ENCODE measurements at places on chromosomes 11 and 22.
A peak's percentile ranks its signal among the peaks of the same experiment; 100 is the strongest.

GRCh38 chr22:19195796-19196731, 17.5 kb upstream of the SLC25A1 start:
- no peak for DNase-seq
- H3K27me3 ChIP-seq = no peaks in the 10 kb centered on the region
- H3K4me1 ChIP-seq = no peaks in the 10 kb centered on the region
- no peak overlapping the region for H3K27ac ChIP-seq
- H3K36me3 ChIP-seq = peaks cover 27% of the 10 kb centered on the region

- peaks cover 19% of the 10 kb centered on the region for H3K27me3 ChIP-seq
- no peaks in the 10 kb centered on the region for H3K36me3 ChIP-seq
- peak overlapping the region; percentile 71 for H3K4me3 ChIP-seq
- peak; percentile 84 for DNase-seq
These were observed 7.5 kb downstream of the GP1BB start for GRCh38 chr22:19730655-19731360.

- H3K27ac ChIP-seq = no peak overlapping the region
- H3K4me3 ChIP-seq = no peak overlapping the region
- no peak for DNase-seq
- no peaks in the 10 kb centered on the region for H3K4me1 ChIP-seq
- H3K27me3 ChIP-seq = no peaks in the 10 kb centered on the region
- H3K36me3 ChIP-seq = no peaks in the 10 kb centered on the region
These were observed 332.0 kb downstream of the TENM4 start for GRCh38 chr11:79108851-79109250.

DNA sequence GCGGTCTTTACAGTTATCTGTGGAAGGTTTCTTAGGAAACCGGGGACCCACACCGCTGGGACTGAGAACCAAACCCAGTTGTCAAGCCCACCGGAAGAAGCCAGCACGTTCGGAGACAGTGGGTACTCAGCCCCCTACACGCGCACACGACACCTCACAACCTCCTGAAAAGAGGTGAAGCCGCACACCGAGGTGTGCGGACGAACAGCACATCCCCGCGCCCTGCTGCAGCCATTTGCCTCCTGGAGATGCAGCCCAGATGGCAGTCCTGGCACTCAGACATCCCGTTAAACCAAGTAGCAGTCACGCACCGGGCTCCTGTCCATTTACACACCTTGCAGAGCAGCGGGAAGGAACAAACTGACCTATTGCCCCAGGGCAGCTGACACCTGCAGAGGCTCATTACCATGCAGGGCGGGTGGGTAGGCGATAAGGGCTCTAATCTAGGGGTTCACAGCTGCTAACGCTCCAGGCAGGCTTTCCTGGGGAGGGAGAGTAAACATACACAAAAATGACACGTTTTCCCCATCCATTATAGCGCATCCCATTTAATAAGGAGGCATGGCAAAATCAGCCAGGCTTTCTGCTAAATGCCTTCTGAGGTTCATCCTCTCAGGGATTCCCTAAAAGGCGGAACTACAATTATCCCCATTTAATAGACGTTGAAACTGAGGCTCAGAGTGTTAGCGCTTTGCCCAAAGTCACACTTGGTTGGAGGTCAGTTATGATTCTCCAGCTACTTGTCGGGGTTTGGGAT, 864 bp upstream of the EHBP1L1 start:
- H3K36me3 ChIP-seq = peaks cover 7% of the 10 kb centered on the region
- peaks cover 8% of the 10 kb centered on the region for H3K27me3 ChIP-seq
- H3K27ac ChIP-seq = no peak overlapping the region
- peak overlapping the region; percentile 63 for H3K4me3 ChIP-seq
- no peaks in the 10 kb centered on the region for H3K4me1 ChIP-seq
- DNase-seq = no peak

DNA sequence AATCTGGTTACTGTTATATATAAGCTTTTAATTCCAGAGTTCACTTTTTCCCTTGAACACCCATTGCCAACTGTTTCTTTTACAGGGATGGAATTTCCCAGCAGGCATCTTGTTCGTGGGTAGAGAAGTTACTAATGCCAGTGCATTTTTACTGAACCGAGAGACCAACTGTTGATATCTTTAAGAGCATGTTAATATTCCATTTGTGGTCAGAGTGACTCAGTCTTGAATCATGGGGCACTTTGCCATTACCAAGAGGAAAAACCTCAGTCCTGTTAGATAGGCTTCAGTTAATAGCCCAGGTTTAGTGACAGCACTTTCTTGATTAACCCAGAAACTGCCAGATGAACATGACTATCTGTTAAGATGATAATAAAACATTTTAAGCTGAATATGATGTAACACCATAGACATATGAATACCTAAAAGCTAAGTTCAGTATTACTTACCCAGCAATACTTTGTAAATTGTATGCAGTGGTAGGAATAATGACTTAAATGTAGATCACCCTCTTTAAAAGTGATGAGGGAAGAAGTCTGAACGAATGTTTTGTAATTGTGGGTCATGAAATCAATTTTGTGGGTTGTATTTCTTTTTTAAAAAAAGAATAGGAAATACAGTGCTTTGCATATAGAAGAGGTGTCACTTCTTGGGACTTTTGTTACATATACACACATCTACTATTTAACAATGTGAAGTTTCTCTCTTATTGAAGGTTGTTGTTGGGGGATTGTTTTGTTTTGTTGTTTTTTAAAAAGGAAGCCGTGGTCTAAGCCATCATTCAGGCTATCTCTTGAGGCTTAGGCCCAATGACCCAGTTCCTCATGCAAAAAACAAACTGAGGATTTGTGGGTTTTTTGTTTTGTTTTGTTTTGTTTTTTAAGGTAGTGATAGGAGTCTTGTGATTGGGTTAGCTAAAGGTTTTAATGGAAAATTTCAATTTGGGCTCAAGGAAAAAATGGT, 79.2 kb upstream of the GRIK4 start:
- no peaks in the 10 kb centered on the region for H3K4me1 ChIP-seq
- H3K27me3 ChIP-seq = no peaks in the 10 kb centered on the region
- no peak overlapping the region for H3K27ac ChIP-seq
- DNase-seq = no peak
- H3K36me3 ChIP-seq = no peaks in the 10 kb centered on the region
- H3K4me3 ChIP-seq = no peak overlapping the region

- no peak overlapping the region for H3K4me3 ChIP-seq
- no peak overlapping the region for H3K27ac ChIP-seq
- no peak for DNase-seq
- peaks cover 3% of the 10 kb centered on the region for H3K4me1 ChIP-seq
- no peaks in the 10 kb centered on the region for H3K27me3 ChIP-seq
- peaks cover 2% of the 10 kb centered on the region for H3K36me3 ChIP-seq
These were observed 3.1 kb upstream of the KCNQ1OT1 start for GRCh38 chr11:2702771-2703362.

DNA sequence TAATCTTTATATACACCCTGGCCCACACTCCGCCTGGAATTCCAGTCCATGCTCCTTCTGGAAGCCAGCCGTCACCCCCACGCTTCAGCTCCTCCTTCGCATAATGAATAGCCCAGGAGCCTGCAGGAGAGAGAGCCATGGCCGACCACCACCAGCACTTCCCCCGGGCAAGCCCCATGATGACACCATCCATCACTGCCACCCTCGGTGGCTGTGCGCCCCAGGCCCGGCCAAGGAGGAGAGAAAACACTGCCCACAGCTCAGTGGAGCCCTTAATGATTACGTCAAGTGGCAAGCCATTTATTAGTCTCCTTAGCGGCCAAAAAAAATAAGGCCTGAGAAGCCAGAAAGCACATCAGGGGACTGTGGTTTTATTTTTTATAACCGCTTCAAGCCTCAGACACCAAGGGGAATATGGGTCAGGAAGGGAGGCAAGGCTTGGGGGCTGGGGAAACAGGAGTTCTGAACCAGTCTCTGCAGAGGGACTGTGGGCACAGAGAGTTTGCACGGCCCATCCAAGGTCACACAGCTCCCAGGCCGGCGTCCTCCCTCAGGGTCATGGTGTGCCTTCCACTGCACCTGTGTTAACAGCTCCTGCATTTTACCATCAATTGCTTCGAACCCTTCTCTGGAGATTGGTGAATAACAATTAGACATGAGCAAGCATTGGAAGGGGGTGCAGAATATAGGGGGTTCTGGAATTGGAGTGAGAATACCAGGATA, 134.3 kb downstream of the MN1 start:
- H3K27ac ChIP-seq = no peak overlapping the region
- no peak for DNase-seq
- peaks cover 9% of the 10 kb centered on the region for H3K36me3 ChIP-seq
- no peak overlapping the region for H3K4me3 ChIP-seq

DNA sequence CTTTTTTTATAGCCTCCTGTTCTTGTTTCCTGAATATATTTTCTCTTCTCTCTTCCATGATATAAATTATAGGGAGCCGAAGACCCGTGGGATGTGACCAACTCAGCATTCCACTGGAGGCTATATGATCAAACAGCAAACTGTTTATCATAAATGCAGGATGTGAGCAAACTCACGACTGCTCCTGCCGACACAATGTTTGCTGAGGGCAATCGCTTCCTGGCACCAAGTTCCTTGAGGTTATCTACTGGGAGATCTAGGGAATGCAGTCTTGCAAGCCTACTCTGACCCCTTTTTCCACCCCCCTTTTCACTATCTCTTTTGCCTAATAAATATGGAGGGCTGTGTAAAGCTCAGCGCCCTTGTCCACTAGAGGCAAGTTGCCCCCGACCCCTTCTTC, 13.5 kb upstream of the PLAAT4 start:
- no peak for DNase-seq
- H3K4me1 ChIP-seq = no peaks in the 10 kb centered on the region
- H3K36me3 ChIP-seq = peaks cover 42% of the 10 kb centered on the region
- H3K4me3 ChIP-seq = no peak overlapping the region
- H3K27ac ChIP-seq = no peak overlapping the region

DNA sequence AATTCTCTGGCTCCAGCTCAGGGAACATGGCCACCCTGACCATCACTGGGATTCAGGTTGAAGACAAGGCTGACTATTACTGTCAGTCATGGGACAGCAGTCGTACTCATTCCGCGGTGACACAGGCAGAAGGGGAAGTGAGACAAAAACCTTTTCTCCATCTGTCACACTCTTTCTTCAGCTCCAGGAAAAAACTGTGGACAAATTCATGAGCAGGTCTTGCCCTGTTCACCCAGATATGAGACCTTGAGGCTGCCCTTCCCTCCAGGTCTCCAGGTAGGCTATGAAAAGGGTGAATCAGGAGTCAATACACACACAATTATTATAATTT, 39.4 kb upstream of the GGTLC2 start:
- H3K36me3 ChIP-seq = no peaks in the 10 kb centered on the region
- H3K4me1 ChIP-seq = no peaks in the 10 kb centered on the region
- H3K27ac ChIP-seq = no peak overlapping the region
- DNase-seq = no peak
- peaks cover 25% of the 10 kb centered on the region for H3K27me3 ChIP-seq

- DNase-seq = no peak
- no peak overlapping the region for H3K4me3 ChIP-seq
- H3K4me1 ChIP-seq = no peaks in the 10 kb centered on the region
- peaks cover 18% of the 10 kb centered on the region for H3K36me3 ChIP-seq
- no peak overlapping the region for H3K27ac ChIP-seq
These were observed 1109.5 kb downstream of the BRD1 start for GRCh38 chr22:48717883-48718817.

DNA sequence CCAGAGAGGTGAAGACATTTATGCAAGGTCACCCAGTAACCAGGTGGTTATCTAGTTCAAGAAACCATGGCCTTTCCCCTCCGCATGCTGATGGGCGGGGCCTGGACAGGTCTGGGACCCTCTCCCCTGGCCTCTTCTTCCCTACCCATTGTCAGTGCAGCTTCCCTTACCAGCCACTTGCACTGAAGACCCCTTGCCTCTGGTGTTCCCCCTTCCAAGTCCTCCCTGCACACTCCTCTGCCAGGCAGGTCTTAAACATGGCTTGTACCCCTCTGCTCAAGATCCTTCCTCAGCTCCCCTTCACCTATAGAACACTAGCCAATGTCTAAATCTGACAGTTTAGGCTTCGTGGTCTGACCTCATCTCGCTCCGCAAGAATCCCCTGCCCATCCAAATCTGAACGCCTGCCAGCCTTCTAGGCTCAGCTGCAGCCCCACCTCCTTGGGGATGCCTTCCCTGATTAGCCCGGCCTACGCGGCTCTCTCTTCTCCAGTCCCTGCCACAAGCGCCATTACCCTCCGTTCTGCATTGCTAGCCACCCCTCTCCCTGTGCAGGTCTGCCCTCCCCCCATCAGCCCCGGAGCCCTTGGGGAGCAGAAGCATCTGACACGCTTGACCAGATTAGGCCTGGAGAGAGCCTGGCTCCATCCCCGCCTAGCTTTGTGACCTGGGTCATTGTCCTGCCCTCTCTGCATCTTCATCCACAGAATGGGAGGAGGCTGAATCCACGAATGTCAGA, 213.8 kb downstream of the DSCAML1 start:
- DNase-seq = peak; percentile 43
- no peaks in the 10 kb centered on the region for H3K27me3 ChIP-seq
- peaks cover 8% of the 10 kb centered on the region for H3K4me1 ChIP-seq
- H3K4me3 ChIP-seq = no peak overlapping the region
- H3K36me3 ChIP-seq = no peaks in the 10 kb centered on the region

- H3K27me3 ChIP-seq = no peaks in the 10 kb centered on the region
- no peak for DNase-seq
- H3K36me3 ChIP-seq = no peaks in the 10 kb centered on the region
- no peak overlapping the region for H3K4me3 ChIP-seq
These were observed 106.3 kb downstream of the MPPED2 start for GRCh38 chr11:30479899-30480298.

- peaks cover 5% of the 10 kb centered on the region for H3K4me1 ChIP-seq
- no peak overlapping the region for H3K27ac ChIP-seq
- no peak overlapping the region for H3K4me3 ChIP-seq
- H3K36me3 ChIP-seq = no peaks in the 10 kb centered on the region
- peak; percentile 72 for DNase-seq
- H3K27me3 ChIP-seq = no peaks in the 10 kb centered on the region
These were observed 383.7 kb downstream of the TMEM135 start for GRCh38 chr11:87421422-87421821.

- no peak overlapping the region for H3K4me3 ChIP-seq
- H3K4me1 ChIP-seq = peaks cover 11% of the 10 kb centered on the region
- no peak for DNase-seq
- H3K27ac ChIP-seq = no peak overlapping the region
These were observed 57.2 kb upstream of the PRDM11 start for GRCh38 chr11:45089251-45089650.

GRCh38 chr11:3056296-3057068, 741 bp downstream of the CARS1 start:
- no peak overlapping the region for H3K27ac ChIP-seq
- no peaks in the 10 kb centered on the region for H3K4me1 ChIP-seq
- peak overlapping the region; percentile 93 for H3K4me3 ChIP-seq
- peaks cover 25% of the 10 kb centered on the region for H3K36me3 ChIP-seq

GRCh38 chr22:17562906-17563870, at the start of gene SLC25A18:
TSS of gene SLC25A18 (plus strand) at chr22:17563498. CDS start at chr22:17579945, 16,447 bp downstream.
- no peaks in the 10 kb centered on the region for H3K27me3 ChIP-seq
- H3K4me1 ChIP-seq = 0 out of 2 replicates have a peak, but pooled peaks cover 2% of the 10 kb centered on the region
- peak within 1 kb of the TSS; percentile 24 for H3K4me3 ChIP-seq
- peak; percentile 61 for DNase-seq
- H3K27ac ChIP-seq = no peak within 1 kb of the TSS
- peaks cover 25% of the 10 kb centered on the region for H3K36me3 ChIP-seq
